ENCODE measurements at places on chromosomes 12 and 14. TPM values are rescaled to one million over a fixed set of nuclear protein-coding genes. Genes with fewer than 3 reads are reported as not detected.

Gene RD3L
- total RNA-seq: not detected

Gene DEGS2
- total RNA-seq: 14.6 TPM

Gene PUS7L
- total RNA-seq: 27.0 TPM

Gene ESRRB
- not detected for total RNA-seq

Gene C14orf39
- not detected for total RNA-seq

DNA sequence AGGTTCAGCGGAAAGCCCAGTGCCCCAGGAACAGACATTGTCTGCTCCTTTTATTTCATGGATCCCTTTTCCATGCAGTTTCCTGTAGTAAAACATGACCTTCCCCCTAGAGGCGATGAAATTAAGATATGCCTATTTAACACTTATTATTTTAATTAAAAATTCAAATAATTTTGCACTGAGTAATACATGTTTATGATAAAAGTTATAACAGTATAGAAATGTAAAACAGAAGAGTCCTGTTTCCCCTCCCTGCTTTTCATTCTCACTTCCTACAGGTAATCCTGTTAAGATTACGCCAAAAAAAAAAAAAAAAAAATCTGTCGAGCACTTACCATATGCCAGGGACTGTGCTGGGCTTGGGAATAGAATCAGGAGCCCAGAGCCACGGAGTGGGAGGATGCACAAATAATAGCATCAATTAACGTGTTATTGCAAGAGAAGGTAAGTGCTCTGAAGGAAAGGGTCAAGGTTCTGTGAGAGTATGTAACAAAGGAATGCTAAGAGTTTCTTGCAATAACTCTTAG is 830 bp upstream of the LPCAT3 start:
- DNase-seq: no peak

GRCh38 chr14:72535485-72535884 is 358.4 kb downstream of the DPF3 start:
- DNase-seq: no peak

GRCh38 chr12:53752621-53753020 is 842 bp upstream of the CISTR start:
- peak; percentile 42 for DNase-seq

GRCh38 chr14:61343471-61343870 is 22.1 kb downstream of the PRKCH start:
- no peak for DNase-seq

DNA sequence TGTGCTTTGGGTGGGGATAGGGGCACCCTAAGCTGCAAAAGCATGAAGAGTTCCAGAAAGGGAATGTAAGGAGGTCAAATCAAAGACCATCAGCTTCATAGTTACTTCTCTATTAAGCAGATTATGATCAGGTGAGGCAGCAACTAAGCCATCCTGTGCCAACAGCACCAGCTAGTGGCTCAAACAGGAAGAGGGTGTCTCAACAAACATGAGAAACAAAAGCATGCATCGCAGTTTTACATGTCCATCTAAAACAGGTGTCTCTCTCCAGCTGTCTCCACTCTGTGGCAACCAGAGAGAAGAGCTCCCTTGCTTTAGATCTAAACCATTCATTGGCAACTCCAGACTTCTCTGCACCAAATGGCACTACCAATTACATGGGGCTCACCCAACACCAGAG is 52.9 kb downstream of the ACTN1 start:
- DNase-seq: peak; percentile 23

GRCh38 chr12:119809023-119809422 is 68.1 kb downstream of the CIT start:
- DNase-seq: no peak

- no peak for DNase-seq
Observed at GRCh38 chr14:61930101-61930857, 168.1 kb downstream of the SNAPC1 start.

GRCh38 chr12:41433460-41433859 is 245.3 kb downstream of the PDZRN4 start:
- DNase-seq: no peak

DNA sequence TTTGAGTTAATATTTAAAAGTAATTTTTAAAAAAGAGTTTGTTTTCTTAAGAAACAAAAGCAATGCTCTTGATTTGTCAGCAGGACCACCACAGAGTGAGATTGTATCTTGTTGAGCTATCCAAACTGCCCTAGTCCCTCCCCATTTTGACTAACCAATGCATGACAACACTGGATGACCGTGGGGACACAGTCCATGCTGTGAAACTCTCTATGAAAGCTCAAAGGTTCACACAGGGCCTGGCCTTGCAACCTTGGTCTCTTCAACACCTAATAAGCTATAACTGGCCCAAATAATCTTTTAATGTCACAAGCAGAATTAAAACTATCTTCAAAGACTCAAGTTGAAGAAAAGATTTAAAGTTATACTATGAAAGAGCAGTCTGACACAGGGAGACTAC is 13.5 kb downstream of the ETFRF1 start:
- DNase-seq: no peak
